GM04504 (cell line): ENCODE measurements at places on chromosomes 3 and 15.

DNA sequence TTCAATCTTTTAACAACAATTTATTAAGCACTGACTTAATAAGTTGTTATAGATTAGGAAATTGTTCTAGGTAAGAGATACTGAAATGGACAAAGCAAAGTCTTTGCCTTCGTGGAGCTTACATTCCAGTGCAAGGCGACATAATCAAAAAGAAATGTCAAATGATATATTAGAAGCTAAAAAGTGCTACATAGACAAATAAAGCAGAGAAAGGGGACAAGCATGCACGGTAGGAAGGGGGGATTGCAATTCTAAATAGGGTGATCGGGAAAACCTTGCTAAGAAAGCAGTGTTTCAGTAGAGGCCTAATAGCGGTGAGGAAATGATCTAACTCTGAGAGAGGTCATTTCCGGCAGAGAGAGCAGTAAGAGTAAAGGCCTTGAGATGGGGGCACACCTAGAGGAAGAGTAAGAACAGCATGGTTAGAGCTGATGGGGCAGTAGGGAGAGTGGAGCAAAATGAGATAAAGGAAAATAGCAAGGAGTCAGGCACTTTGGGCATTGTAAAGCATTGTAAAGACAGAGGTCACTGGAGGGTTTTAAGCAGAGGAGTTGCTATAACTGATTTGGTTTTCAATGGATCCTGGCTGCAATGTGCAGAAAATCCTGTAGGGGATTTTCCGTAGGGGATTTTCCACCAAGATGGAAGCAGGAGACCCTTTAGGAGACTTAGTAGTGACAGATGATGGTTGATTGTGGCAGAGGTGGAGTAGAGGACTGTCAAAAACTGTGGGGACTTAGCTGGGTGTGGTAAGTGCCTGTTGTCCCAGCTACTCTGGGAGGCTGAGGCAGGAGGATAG, 71.7 kb upstream of the CFAP20DC start:
- DNase-seq = no peak

- peak; percentile 21 for DNase-seq
Measured at GRCh38 chr3:9151240-9151639, 98.2 kb downstream of the SRGAP3 start.

GRCh38 chr3:23669541-23670255, 136.1 kb upstream of the UBE2E1 start:
- no peak for DNase-seq

- no peak for DNase-seq
Measured at GRCh38 chr3:146036281-146036680, 124.7 kb downstream of the PLOD2 start.

DNA sequence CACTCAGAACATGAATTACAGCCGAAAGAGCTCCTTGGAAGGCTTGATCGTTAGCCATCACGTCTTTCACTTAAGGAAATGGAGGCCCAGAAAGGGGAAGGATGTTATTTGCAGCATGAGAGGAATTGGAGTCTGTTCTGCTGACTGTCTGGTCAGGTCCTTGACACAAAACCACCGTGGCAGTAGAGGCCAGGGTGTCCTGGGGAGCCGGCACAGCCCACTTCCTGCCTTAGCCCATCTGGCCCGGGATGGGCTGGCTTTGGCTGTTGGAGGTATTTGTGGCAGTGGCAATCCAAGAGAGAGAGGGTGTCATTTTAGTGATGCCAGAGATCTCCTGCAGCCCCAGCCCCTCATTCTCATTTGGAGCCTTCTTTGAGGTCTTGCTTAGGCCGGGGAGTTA, 37.4 kb downstream of the ST6GAL1 start:
- DNase-seq = no peak

- peak; percentile 67 for DNase-seq
Measured at GRCh38 chr15:48674876-48675275, 29.4 kb upstream of the FBN1 start.

DNA sequence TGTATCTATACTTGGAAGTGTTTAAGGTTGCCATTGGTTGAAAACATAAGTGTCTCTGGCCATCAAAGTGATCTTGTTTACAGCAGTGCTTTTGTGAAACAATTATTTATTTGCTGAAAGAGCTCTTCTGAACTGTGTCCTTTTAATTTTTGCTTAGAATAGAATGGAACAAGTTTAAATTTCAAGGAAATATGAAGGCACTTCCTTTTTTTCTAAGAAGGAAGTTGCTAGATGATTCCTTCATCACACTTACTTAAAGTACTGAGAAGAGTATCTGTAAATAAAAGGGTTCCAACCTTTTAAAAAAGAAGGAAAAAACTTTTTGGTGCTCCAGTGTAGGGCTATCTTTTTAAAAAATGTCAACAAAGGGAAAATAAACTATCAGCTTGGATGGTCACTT, 19.7 kb downstream of the B3GNT5 start:
- no peak for DNase-seq

GRCh38 chr15:89335298-89336041, 846 bp upstream of the POLG start:
- DNase-seq = no peak

- no peak for DNase-seq
Measured at GRCh38 chr3:195129644-195130492, 141.1 kb downstream of the XXYLT1 start.

- DNase-seq = no peak
Measured at GRCh38 chr3:48715174-48715800, 1.7 kb downstream of the IP6K2 start.

DNA sequence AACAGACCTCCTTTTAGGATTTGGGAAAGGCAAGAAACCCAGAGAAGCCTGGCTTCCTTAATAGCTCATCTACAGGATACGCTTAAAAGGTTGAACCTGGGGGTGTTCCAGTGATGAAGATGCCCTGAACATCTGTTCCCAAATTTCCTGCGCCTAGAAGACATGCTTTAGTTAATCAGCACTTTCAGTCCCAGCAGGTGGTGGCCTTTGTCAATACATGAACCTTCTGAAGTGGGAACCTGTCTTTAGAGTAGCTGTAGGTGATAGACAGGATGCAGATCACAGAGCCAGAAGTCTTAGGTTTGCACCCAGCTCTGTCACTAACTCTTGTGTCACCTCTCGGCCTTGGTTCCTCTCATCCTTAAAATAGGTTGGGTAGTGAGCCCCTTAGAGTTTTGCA, 149.7 kb upstream of the SYNPR start:
- DNase-seq = no peak

DNA sequence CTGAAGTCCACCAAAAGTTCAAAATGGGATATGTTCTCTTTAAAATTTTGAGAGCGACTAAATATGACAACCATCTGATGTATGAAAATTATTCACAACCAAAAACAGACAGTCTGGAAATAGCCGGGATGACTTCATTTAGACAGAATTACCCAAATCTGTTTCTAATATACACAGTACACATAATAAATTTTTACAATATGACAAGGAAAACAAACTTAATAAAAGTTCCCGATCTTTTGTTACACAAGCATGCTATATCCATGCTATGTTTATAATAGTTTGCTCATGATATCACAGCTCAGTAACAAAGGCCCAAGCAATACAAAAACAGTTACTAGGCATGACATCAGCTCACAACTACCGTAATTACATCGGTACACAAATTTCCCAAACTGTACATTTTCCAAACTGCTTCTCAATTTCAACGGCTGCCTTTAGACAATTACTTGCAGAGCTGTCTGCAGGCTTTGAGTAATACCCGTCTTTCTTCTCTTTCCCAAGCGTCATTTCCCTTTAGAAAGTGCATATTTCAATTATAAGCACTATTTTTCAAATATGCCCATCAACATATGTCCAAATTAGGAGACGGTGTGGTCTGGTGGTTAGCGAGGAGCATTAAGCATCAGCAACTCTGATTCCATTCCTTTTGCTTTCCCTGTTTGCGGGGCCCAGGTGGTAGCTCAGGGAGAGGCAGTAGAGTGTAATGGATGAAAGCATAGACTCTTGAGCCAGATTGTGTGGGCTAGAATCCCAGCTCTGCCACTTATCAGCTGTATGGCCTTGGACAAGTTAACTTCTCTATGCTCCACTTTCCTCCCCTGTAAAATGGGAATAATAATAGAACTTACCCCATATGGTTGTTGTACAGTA, 481.2 kb downstream of the FOXP1 start:
- peak; percentile 92 for DNase-seq

DNA sequence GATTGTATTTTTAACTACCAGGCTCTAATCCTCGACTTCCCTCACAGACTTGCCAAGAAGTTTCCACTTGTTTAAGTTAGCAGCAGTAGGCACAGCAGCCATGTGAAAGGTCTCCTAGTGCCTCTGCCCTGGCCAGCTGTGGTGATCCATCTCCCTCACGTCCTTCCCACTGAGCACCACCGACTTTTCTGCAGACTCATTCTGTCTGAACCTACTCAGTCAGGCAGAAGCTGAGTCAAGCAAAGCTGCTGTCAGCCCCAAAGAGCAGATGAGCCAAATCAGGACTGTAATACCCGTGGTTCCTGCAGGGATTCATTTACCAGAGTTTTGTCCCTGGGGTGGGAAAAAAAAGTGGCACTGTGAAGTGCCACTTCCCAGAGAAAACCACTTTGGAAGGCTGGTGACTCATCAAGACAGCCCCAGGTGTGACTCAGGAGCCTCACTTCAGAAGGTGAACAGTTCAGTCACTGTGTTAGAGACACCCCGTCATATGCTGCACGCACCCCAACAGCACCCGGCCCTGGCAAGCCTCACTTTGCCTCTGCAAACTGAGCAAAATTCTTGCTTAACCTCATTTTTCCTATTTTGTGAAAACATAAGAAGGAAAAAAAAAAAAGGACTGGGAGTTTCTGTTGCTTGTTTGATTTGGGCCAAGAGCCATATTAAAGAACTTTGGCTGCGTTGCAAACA, 76.0 kb downstream of the WWTR1 start:
- DNase-seq = peak; percentile 79
